HFFc6 (cell line): ENCODE measurements at places on chromosomes 7 and 10. TPM values are rescaled to one million over a fixed set of nuclear protein-coding genes. Genes with fewer than 3 reads are reported as not detected.
A peak's percentile ranks its signal among the peaks of the same experiment; 100 is the strongest.

DNA sequence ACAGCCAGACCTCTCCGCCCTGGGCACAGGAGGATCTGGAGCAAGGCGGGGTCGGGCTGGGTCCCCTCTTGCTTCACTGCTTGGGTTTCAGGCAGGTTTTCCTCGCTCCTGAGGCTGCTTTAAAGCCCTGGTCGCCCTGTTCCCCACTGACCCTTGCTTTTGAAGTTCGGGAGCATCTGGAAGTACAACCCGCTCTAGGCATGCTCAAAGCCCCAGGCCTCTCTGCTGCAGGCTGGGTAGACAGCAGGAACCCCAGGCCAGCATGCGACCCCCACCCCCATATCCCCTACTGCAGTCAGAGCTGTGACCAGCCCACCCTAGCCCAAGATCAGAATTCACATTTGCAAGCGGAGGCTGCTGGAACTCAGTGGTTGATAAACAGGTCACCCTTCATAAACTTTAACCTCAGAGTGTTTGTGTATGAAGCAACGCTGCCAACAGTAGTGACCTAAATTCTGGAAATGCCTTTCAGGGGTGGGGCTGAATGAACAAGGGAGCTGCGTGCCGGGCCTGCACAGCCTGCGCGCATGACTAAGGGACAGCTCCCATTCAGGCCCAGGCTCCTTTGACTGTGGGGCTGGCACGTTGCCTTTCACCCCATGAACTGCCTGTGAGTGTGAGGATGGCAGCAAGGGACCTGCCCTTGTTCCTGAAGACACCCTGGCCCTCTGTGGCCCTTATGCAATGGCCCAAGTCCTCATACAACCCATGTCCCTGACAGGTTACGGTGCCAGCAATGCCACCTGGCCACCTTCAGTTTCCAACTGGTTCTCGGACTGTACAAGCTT is 52.5 kb downstream of the PROSER2 start:
- peak; percentile 93 for DNase-seq

DNA sequence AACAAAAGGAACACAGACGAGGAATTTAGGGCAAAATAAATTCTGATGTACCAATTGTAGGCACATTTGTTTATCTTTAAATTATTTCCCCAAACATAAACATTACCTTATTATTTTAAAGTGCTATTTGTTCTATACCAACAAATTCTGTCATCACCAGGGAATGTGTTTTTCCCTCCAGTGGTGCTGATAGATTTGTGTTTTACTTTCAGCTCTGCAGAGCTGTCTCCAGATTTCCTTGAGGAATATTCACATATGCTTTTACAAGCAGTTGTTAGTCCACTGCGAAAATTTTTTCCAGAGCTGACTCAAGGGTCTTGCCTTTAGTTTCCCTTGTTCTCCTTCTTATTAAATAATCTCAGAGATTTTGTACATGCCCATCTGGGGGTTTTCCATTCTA is 362.8 kb downstream of the PHF14 start:
- DNase-seq, result no peak

GRCh38 chr10:68296843-68297663 is 34.8 kb upstream of the HNRNPH3 start:
- DNase-seq, result no peak

Gene ABCB8
- total RNA-seq, result 33.5 to 35.2 TPM (median 34.1 TPM) in 3 replicates

Gene SLC26A5
- total RNA-seq, result not detected in 3 replicates

Gene KLF6
- 107 to 146 TPM (median 128 TPM) in 3 replicates for total RNA-seq

Gene SSC4D
- 0.48 to 1.1 TPM (median 1.0 TPM) in 3 replicates for total RNA-seq
